ENCODE measurements at places on chromosomes 16 and 17.

- DNase-seq = no peak
These were observed 30.9 kb upstream of the CRYBA1 start for GRCh38 chr17:29215717-29216116.

GRCh38 chr17:54882950-54883349 is 17.7 kb upstream of the TOM1L1 start:
- no peak for DNase-seq

DNA sequence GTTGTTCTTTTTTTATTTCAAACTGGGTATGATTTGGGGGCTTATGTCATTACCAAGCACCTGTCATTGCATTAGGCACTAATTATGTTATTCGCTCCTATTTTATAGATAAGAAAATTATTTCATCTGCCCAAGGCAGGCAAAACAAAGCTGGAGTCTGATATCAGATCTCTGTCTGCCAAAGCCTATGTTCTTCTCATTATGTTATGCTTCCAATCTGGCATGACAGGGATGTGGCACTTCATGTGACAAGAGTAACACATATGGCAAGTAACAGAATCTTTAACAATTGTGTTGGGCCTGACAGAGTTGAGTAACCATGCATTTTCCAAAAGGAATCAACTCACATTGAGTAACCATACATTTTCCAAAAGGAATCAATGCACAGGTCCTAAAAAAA is 61.2 kb upstream of the TOM1L1 start:
- no peak for DNase-seq

- no peak for DNase-seq
These were observed 9.0 kb upstream of the NKD1 start for GRCh38 chr16:50539053-50539695.

Measured in CD4-positive, alpha-beta memory T cell (primary cell).